Stimulated activated CD4-positive, alpha-beta T cell treated with anti-CD3 and anti-CD28 coated beads, Interleukin-15, amount 100 ng/mL, for 48 hours (primary cell): ENCODE measurements at places on chromosomes 5 and 9.

- no peak for DNase-seq
Observed at GRCh38 chr9:38281917-38282316, 110.6 kb upstream of the ALDH1B1 start.

DNA sequence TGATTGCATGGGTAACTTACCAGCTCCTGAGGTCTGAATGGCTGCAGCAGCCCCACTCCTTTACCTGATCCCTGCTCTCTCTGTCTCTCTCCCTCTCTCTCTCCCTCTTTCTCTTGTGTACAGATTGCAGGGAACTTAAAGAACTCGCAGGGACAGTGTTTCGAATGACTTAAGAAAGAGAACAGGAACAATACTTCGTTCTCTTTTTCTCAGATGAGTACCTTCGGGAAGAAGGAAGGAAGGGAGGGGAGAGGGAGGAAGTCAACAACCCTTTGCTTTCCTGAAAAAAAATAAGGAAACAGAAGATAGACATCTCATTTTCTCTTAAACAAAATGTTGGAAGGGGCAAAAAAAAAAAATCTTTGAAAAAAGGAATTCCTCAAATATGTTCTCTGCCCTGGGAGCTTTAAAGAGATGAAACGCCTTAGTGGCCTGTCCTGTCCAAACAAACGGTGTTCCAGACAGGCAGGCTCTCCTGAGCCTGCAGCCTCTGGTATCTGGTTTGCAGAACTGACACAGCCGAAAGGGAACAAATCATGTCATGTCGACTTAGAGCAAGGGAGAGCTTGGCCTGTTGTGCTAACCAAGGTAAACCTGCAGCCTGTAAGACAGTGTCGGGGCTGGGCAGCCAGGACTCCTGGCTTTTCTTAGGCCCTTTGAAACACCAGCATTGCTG is at the start of gene ZNF366:
ZNF366 (minus strand) TSS at position 180 of the 676 bp plus-strand sequence. CDS start 45,914 bp downstream, outside the sequence.
- DNase-seq = no peak

DNA sequence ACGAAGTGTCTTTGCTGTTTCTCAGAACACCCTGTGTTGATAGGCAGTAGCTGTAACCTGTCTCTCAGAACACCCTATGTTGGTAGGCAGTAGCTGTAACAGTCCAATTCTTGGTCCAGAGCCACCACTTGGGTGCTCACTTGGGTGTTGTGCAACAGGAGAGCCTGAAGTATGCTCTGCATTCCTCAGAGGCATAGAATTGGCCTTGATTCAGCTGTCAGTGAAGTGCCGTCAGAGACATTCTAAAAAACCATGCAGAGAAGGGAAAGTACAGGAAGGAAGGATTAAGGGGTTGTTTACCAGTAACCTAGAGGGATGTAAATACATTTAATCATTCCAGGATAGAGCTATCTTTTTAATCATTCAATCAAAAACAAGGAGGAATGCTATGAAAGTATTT is 231.2 kb downstream of the ARRDC3 start:
- DNase-seq = no peak

GRCh38 chr9:93651521-93651950 is 75.2 kb downstream of the PHF2 start:
- DNase-seq = no peak

DNA sequence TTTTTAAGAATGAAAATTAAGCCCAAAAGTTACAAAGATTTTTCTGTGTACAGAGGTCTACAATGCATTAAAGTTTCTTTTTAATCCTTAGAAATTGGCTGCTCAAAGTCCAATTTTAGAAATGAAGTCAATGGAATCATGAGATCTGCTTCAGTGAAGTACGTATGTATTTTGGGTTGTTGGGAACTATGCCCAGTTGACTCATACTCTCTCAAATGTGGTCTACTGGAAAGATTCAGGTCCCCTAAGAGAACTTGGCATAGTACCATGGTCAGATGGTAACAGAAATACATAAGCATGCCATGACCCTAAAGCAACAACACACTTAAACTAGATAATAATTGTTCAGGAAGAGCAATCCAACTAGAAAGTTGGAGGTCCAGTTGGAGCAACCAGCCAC is 23.0 kb downstream of the FBLL1 start:
- DNase-seq = no peak

GRCh38 chr9:85430659-85431338 is 311.0 kb downstream of the AGTPBP1 start:
- DNase-seq = no peak
